Stimulated activated CD4-positive, alpha-beta T cell treated with anti-CD3 and anti-CD28 coated beads, Interleukin-4, amount 100 ng/mL, for 48 hours (primary cell): ENCODE measurements at places on chromosomes 1 and 21.

DNA sequence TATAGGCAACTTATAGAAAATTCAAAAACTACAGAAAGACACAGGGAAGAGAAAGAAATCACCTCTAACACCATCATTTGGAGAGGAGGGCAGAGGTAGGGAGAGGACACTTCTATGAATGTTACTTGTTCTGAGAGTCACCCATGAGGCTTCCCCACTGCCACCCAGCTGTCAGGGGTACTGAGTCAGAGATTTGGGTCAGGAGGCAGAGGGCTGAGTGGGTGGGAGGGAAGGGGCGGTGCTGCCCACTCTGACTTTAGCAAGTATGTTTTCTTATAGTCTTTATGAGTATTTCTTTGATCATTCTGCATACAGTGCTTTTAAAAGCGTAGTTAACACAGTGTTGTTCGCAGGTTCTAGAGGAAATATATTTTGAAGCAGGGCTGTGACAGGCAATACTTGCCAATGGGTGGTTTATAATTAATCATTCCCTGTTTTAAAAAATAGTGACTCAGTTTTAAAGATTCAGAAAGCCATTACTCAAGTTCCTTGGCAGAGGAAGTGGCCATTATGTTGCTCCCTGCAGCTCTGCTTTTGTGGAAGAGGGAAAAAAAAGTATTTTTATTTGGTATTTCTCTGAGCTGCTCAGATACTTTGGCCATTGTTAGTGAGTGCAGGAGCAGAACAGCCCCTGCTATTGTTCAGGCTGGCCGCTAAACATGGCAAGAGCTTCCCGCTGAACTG lies 18.3 kb downstream of the IL6R start:
- DNase-seq = no peak

- DNase-seq = no peak
These were observed 84.9 kb downstream of the SIM2 start for GRCh38 chr21:36783612-36784374.

- no peak for DNase-seq
These were observed 57.4 kb downstream of the ARHGEF10L start for GRCh38 chr1:17596651-17597509.

GRCh38 chr1:78236716-78237115 lies 190.9 kb downstream of the GIPC2 start:
- no peak for DNase-seq

DNA sequence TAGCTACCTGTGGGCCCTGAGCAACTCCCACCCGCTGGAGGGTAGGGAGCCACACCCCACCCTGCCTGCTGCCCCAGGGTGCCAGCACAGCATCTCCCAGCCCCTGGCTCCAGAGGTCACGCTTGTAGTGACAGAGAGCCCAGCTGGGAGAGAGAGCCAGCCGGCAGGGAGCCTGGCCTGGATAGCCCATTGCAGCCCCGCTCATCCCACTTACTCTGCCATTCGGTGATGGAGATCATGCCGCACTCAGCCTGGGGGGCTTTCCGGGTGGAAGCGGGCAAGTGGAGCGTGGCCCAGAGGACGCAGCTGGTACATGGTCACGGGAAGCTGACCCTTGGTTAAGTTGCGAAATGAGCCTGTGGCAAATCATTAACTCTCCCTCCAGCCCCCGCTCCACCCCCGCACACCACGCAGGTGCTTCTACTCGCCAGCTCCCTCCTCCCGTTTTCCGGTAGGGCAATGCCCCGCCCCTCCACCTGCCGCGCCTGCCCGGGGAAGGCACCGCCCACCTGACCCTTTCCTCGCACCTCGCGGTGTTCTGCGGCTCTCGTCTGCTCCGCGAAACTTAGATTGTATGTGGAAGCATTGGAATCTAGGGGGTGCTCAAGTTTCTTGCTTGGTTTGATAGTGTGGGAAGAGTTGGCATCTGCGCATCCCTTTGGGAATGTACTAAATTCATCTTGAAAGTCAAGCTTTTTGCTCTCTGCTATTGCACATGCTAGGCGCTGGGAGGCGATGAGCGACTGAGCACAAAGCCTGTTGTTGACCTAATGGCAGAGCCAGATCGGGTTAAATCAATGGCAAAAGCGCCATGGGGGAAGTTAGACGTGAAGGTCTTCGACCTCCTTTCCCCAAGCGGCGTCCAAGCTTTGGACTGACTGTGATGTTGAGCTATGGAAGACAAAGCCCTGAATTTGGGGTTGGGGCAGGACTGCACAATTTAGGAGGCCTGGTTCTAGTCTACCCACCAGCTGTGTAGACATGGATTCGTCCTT lies at the start of gene GOLT1A:
TSS of gene GOLT1A (minus strand) at position 321 of the 995 bp plus-strand sequence. CDS start at position 239, 82 bp downstream.
- DNase-seq = peak; percentile 26

GRCh38 chr1:183480971-183481441 lies 8.7 kb downstream of the SMG7 start:
- no peak for DNase-seq

GRCh38 chr1:166975361-166976129 lies at the start of gene ILDR2:
Gene ILDR2 (minus strand): TSS chr1:166975540. CDS start chr1:166975268, 272 bp downstream.
- peak; percentile 69 for DNase-seq

- DNase-seq = peak; percentile 47
These were observed 637.3 kb downstream of the MATN1 start for GRCh38 chr1:30085811-30086770.

GRCh38 chr21:42171091-42172053 lies 47.6 kb upstream of the ABCG1 start:
- no peak for DNase-seq

- no peak for DNase-seq
These were observed 2.9 kb downstream of the KRTAP10-2 start for GRCh38 chr21:44548381-44548780.

- DNase-seq = no peak
These were observed 114.4 kb upstream of the ZP4 start for GRCh38 chr1:238005116-238005515.

- DNase-seq = no peak
These were observed 17.7 kb downstream of the MRPS6 start for GRCh38 chr21:34091032-34091431.

DNA sequence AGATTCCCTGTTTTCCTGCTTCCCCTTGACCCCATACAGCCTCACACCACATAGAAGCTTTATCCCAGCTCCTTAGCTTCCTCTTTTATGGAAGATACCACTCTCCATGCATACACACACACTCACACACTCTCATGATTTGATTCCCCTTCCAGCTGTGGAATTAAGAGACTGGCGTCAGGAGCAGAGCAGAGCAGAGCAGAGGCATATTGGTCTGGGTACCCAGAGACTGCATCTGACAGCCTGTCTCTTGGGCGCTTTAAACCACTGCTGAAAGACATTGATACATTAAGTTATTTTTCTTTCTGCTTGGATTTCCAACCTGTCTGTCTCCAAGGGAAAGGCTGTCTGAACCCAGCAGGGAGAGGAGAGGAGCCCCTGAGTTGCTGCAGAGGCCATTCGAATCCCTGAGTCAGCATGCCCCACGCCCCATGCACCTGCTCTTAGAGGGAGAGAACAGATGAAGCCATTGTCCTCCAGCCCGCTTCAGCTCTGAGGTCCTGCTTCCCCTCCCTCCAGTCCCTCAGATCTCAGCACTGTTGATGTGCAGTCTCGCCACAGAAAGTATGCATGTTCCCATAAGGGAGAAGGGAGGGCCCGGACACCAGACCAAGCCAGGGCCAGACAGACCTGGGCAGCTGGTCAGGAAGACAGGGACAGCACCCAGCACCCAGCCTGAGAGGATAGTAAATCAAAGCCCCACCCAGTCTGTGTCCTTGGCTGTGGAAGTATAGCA lies 66.7 kb upstream of the GJB5 start:
- DNase-seq = no peak

GRCh38 chr1:158362482-158362881 lies 8.8 kb downstream of the CD1E start:
- no peak for DNase-seq

- DNase-seq = peak; percentile 82
These were observed 100.5 kb upstream of the SOD1 start for GRCh38 chr21:31558962-31559367.

DNA sequence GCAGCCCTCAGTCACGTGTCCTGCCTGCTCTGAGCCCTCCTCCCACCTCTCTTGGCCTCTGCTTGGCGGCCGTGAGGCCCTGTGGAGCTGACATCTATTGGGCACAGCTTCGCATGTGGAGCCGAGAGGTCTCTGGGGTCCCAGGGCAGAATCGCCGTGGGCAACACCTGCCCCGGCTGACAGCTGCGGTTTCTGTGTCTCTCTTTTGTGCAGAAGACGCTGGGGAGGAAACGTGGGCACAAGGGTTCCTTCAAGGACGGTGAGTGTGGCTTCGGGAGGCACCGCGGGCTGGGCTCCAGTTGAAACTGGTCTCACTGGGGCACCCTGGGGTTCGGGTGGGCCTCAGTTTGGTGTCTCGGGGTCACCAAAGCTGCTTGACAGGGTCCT lies 11.5 kb downstream of the ARHGEF16 start:
- DNase-seq = no peak

DNA sequence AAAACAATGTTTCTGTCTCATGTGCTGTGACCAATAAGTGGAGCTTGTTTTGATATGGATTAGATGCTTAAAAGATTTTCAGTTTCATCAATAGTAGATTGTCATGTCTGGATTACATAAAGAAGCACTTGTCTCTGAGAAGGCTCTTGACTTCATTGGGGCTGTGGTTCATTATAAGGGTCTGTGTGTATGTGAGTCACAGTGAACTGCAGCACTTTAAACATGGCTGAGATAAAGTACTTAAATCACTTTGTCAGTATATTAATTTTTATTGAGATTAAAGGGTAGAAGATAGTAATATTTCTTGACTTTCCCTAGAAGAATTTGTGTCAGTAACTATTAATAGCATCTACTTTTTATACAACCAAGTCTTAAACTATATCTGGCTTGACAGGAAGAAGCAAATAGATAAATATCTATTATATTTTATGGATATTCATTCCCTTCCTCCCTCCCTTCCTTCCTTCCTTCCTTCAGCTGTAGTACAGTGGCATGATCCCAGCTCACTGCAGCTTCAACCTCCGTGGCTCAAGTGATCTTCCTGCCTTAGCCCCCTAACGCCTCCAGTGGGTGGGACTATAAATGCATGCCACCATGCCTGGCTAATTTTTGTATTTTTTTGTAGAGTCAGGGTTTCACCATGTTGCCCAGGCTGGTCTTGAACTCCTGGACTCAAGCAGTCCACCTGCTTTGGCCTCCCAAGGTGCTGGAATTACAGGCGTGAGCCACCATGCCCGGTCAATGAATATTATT lies 48.8 kb downstream of the ZFYVE9 start:
- DNase-seq = no peak

GRCh38 chr1:178434360-178434759 lies 62.4 kb downstream of the CLEC20A start:
- no peak for DNase-seq

DNA sequence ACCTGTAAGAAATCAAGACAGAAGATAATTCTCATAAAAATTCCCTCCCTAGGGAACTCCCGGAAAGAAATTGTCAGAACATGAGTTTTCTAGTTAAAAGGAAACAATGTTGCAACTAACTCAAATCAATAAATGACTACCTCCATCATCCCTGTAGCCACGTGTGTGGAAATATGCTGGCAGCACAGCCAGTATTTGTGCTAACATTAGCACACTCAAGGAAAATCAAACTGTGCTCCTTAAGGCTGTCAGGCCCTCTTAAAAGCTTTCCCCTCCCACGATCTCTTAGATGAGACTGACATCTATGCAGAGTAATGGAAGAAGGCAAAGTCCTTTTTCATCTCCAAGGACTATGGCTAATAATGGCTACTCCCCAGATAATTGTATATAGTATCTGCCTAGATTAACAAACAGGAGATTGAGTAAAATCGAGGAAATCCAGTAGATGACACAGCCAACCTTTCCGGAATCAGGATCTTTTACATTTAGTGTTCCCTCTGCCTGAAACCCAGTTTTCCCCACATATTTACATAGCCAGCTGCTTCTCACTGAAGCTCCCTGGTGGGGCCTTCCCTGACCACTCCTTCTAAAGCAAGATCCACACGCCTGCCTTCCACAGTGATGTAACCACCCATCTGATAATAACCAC lies 50.9 kb upstream of the NR5A2 start:
- no peak for DNase-seq

- DNase-seq = no peak
These were observed 1.8 kb downstream of the SPRR1B start for GRCh38 chr1:153032677-153033308.

- no peak for DNase-seq
These were observed 93.8 kb upstream of the PRDX6 start for GRCh38 chr1:173383351-173383750.

GRCh38 chr1:232327269-232327668 lies 302.7 kb downstream of the SIPA1L2 start:
- no peak for DNase-seq

DNA sequence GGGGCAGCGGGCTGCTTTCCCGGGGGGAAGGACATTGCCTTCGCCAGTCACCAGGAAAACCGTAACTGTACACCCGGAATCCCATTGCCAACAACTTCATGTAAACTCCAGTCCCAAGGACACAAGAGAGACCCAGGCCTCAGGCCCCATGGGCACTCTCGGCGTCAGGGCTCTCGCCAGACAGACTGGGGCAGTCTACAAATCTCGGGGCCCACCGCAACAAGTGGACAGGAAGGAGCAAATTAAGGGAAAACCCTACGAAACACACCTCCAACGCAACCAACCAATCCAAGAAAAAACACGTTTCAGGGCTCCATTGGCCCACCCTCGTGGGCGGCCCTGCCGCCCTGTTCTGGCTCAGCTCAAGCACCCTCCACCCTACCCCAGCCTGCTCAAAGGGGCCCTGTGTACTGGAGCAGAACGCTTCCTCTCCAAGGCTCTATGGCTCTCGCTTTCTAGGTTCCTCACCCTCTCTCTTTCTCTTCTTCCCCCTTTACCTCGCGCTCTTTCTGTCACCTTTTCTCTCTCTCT lies 4.6 kb upstream of the ZNF678 start:
- no peak for DNase-seq

GRCh38 chr21:22224261-22224660 lies 1226.1 kb downstream of the NCAM2 start:
- no peak for DNase-seq

DNA sequence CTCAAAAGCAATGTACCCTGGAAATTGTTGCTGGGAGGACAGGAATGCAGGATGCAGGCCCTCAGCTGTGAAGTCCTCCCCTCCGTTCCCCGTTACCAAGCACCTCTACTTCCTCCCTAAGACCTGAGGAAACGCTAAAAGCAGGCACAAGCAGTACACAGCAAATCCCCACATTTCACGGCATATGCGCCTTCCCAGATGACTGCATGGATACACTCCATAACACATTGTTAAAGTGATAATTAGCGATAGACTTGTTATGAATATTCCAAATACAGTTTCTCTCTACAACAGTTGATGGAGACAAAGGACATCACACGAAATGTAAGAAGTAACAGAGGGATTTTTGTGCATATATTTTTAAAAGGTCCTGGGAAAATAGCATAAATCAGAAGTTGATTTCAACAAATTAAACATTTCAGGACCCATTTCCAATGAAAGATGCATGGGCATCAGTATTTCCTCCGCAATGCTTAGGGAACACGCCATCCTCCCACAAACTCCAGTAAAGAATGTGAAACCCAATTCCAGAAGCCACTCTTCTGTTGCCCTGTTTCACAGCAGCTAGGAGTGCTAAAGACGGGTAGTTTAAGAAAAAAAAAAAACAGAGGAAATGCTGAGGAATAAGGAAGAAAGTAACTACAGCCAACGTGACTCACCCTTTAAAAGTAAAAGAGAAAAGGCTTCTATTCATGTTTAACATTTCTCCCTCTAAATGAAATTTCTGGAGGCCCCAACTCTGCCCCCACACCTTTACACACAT lies 75.5 kb downstream of the HIVEP3 start:
- no peak for DNase-seq

GRCh38 chr1:89703469-89703868 lies 70.5 kb downstream of the LRRC8C start:
- DNase-seq = no peak

GRCh38 chr1:97806996-97807520 lies 113.8 kb downstream of the DPYD start:
- no peak for DNase-seq

- no peak for DNase-seq
These were observed 60.6 kb upstream of the CASZ1 start for GRCh38 chr1:10856863-10857598.

GRCh38 chr1:200073286-200073637 lies 45.8 kb downstream of the NR5A2 start:
- DNase-seq = no peak
